H9 (cell line): ENCODE measurements at places on chromosomes 3 and 15.

DNA sequence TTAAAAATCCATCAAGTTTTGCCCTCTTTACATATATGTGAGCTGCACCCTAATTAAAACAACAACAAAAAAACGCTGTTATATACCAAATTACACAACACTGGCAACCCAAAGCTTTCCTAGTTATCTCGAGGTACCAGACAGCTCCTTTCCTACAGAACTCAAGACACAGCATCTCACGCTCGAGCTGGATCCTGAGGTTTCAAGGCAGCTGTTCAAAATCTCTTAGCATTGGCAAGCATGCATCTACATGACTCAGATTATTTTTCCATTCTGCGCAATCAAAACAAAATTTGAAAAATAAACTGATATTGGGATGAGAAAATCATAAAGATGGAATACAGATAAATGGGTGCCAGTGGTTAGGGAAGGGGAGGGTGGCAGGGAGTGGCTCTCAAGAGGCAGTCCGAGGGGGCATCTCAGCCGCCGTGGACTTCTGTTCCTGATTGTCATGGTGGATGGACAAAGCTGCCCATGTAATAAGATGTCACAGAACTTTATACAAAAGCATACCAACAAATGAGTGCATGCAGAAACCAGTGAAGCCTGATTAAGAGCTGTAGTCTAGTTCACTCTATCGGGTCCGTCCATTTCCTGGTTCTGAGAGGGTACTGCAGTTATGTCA is 91.5 kb downstream of the ADAMTS17 start:
- DNase-seq = no peak

DNA sequence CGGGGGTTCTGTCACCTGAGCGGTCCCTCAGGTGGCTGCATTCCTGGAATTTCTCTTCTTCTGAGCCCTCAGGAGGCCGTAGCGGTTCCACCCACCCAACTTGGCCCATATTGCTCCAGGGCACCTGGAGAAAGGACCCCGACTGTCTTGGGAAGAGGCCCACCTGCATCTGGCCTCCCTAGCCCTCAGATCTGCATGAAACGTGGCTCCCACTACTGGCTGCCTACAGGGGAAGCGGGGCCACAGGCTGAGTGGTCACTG is 9.9 kb upstream of the ANPEP start:
- DNase-seq = peak; percentile 40

DNA sequence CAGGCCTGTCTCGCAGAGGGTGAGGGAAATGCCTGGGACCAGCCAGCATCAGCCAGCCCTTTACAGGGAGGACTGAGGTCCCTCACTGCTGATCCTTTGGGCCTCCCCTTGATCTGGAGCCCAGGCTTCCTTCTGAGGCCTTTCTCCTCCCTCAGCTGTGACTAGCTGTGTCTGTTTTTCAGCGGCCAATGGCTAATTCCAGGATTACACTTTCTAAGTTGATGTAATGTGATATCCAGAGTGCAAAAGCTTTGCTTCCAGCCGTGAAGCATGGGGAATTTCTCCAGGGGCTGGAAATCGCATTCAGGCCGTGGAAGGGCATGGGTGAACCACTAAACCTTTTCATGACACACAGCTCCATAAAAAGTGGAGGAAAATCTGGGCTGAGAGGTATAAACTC is 157.6 kb downstream of the SHQ1 start:
- DNase-seq = no peak

- no peak for DNase-seq
Measured at GRCh38 chr3:129536804-129537203, 6.2 kb upstream of the H1-8 start.

DNA sequence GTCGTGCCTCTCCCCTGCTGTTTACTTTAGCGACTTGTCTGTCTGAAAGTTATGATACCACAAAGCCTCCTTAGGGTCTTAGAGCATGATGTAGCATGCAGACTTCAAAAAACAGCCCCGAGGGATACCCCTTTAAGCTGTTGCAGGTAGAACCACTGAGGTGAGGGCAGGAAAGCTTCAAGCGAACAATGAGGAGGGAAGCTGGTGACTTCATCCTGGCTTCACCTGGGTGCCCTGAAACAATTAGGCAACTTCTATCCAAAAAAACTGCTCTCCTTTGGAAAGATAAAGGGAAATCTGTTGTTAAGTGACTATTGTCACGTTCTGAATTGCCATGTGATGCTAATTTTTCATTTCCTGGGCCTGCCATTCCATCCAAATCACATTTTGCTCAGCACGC is 231.6 kb downstream of the SOX2 start:
- DNase-seq = no peak

DNA sequence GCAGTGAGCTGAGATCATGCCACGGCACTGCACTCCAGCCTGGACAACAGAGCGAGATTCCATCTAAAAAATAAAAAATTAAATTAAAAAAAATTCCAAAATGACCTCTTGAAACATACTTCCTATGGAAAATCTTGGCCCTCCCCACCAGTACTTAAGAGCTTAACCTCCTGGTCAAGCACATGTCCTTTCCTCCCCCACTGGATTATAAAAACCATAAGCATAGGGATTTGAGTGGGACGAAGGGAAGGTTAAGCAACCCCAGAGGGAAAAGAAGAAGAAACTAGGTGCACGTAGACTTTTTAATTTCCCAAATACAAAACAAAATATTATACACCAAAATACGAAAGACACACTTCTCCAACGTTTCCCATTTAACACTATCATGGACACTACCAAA is 25.3 kb downstream of the SLC4A7 start:
- no peak for DNase-seq

DNA sequence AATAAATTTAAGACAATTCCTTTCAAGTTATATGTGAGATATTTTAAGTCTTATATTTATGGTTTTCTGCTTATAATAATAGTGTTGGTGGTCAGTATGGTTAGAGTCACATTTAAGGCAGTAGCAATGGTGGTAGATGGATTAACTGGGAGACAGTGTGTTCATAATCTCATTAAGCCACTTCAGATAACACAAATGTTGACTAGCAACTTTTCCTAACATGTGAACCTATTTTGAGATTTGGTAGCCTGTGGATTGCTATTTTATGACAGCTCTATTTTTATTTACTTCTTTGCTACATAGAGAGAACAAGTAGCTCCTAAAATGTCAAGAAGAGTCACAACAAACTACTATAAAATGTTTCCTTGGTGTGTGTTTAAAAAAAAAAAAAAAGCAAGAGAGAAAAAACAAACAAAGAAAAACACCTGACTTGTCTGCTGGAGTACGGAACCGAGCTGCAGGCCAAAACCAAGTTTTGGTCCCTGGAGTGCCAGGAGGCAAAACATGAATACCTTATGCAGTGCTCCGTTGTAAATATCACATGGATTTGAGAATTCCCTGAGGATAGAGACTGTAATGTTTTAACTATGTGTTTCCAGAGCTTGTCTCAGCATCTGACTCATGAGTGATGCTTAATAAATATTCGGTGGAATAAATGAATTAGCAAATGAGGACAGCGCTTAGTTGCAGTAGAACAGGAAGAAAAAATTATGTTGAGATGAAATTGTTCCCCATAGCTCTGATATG is 457.1 kb upstream of the ROBO2 start:
- DNase-seq = no peak

GRCh38 chr15:25469377-25469776 is 30.6 kb upstream of the UBE3A start:
- DNase-seq = no peak

DNA sequence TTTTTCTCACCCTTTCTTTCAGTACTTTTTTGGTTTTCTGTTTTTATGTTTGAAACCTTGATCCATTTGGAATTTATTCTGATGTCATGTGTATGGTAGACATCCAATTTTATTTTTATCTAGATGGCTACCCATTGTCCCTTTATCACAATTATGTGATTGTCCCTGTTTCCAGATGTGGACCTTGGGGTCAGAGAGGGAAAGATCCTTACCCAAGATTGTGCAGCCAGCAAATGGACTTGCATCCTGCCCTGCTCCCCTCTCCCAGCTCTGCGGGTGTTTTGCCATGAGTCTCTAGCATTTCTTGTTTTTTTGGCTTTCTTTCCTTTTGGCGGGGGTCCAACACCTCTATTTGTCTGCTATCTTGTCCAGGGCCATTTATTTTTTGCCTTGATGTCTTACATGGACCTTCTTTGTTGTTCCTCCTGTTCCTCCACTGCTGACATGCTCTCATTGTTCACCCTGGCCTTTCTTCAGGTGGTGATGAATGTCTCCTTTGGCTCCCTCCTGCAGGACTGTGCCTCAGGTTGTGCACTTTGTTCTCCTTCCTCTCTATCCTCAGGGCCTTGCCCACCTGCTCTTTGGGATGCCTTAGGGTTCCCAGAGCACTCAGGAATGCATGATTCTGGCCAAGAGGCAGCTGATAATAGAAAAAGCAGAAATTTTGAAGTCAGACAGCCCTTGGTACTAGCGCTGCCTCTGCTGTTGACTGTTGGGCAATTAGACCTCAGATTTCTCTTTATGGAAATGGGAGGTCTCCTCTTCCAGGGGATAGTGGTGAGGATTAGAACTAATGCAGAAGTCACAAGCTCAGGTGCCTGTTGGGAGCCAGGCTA is 84.3 kb downstream of the EEFSEC start:
- no peak for DNase-seq

DNA sequence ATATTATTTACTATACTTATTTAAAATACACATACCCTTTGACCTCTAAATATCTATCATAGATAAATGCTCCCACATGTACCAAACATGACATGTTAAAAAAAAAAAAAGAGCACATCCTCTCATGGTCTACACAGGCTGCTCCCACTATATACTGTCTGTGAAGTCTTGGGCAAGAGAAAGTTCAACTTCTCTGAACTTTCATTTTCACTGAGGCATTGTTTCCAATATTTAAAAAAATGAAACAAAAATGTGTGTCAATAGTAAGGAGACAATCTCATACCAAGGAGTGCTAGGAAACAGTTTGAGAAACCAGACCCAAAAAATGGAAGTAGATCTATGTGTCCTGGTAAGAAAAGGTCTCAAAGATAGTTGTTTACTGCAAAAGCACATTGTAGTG is 29.3 kb downstream of the SLC4A7 start:
- DNase-seq = no peak

DNA sequence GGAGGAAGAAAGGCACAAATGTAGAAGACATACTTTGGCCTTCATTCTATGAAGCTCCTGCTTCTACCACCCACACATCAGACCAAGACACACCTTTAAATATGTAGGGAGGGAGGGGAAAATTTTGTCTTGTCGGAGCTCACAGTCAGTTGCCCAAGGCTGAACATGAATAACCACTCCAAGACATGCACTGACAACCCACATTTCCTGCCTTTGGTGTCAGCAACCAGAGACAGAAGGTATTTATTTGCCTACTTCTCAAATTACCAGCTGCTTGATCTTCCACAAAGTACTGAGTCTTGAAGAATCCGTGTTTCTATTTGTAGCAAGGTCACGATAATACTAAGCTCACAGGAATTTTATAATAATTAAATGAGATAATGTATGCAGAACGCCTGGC is 169.7 kb downstream of the KCNMB2 start:
- DNase-seq = no peak

DNA sequence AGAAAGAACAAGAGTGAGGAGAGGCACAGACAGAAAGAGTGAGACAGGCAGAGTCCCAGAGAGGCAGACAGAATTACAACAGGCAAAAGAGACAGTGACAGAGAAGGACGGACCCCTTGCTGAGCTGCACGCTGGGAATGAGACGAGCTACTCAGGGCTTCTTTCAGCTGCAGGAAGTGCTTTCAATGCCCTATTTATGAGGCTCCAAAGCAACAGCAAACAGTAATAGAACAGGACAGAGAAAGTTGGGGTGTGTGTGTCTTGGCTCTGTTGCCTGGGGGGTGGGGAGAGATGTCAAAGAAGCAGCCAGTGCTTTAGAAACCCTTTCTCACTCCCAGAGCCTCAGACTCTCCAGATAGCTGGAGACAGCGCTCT is 502 bp upstream of the TIMP4 start:
- DNase-seq = peak; percentile 81

GRCh38 chr3:122572940-122573412 is 4.5 kb upstream of the PARP15 start:
- DNase-seq = peak; percentile 67

DNA sequence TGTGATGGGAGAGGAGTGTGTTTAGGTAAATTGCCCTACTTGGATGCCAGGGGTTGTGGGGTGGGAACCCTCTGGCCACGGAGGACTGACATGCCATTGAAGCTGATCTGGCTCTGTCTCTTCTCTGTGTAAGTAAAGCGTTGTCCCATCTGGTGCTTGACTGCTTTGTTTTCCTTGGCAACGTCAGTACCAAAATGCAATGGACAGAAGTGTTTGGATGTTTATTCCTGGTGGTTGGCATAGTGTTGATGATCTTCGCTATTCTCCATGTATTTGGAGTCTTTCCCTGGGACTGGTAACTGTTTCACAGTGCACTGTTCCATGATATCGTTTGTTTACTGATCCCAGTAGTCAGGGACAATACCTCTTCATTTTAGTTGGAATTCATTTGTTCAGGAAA is 130.5 kb upstream of the MCTP2 start:
- DNase-seq = no peak

DNA sequence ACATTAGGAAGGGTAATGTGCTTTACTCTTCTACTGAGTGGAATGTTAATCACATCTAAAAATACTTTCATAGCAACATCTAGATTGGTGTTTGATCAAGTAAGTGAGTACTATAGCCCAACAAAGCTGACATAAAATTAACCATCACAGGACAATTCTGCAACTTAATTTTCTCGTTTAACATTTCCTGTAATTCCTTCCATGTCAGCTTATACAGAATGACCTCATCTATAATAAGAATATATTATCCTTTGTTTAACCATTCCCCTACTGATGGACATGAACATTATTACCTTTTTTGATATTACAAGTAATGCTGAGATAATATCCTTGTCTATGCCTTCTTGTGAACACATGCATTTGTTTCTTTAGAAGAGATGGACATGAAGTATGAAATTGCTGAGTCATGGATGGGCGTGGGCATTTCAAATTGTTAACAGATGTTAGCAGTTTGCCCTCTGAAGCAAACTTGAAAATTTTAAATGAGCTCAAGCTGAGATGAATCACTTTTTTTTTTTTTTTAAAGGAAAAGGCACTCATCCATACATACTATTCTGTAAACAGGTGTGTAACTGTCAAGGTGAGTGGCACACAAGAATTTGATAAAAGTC is 85.1 kb downstream of the OXNAD1 start:
- DNase-seq = no peak

GRCh38 chr15:72201391-72201921 is 3.9 kb upstream of the GRAMD2A start:
- no peak for DNase-seq
